ENCODE measurements at places on chromosomes 16 and 17. TPM values are rescaled to one million over a fixed set of nuclear protein-coding genes. Genes with fewer than 3 reads are reported as not detected.
A peak's percentile ranks its signal among the peaks of the same experiment; 100 is the strongest.

- peak; percentile 57 for DNase-seq
These were observed 54.8 kb downstream of the VAC14 start for GRCh38 chr16:70746040-70746707.

DNA sequence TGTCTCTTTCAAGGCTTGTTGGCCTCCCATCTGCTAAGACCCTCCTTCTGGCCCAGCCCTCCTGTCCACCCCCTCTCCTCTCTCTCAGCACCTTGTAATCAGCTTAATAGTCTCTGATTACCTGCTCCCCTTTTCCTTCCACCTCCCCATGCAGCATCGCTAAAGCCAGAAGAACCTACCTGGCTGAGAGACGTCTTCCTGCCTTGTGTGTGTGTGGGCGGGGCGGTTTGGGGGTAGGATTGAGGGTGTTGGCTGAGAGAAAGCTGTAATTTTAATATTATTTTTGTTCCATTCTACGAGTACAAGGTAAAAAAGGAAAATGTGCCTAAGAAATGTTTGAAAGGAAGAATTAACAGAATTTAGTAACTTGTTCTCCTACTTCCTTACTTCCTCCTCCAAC is 3.4 kb downstream of the DNAH9 start:
- DNase-seq = no peak

- DNase-seq = no peak
These were observed 854.8 kb downstream of the KCNJ2 start for GRCh38 chr17:71024172-71024571.

DNA sequence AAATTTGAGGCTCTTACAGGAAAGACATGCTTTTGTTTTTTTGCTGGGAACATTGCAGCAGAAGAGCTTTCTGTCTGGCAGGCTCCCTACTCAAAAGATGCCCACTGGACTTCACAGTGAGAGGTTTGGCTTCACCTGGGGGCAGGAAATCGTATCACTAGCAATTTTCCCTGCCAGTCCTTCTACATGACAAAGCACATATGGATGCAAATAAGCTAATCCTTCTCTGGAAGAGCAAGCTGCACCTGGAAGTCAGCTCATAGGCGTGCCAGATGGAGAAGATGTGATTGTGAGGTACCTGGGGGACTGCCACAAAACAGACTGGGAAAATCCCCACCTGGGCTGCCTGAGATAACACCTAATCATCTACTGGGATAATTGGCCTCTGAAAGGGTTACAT is 195.0 kb upstream of the CPHXL start:
- DNase-seq = no peak

- no peak for DNase-seq
These were observed 53.7 kb upstream of the DLX4 start for GRCh38 chr17:49915260-49915659.

DNA sequence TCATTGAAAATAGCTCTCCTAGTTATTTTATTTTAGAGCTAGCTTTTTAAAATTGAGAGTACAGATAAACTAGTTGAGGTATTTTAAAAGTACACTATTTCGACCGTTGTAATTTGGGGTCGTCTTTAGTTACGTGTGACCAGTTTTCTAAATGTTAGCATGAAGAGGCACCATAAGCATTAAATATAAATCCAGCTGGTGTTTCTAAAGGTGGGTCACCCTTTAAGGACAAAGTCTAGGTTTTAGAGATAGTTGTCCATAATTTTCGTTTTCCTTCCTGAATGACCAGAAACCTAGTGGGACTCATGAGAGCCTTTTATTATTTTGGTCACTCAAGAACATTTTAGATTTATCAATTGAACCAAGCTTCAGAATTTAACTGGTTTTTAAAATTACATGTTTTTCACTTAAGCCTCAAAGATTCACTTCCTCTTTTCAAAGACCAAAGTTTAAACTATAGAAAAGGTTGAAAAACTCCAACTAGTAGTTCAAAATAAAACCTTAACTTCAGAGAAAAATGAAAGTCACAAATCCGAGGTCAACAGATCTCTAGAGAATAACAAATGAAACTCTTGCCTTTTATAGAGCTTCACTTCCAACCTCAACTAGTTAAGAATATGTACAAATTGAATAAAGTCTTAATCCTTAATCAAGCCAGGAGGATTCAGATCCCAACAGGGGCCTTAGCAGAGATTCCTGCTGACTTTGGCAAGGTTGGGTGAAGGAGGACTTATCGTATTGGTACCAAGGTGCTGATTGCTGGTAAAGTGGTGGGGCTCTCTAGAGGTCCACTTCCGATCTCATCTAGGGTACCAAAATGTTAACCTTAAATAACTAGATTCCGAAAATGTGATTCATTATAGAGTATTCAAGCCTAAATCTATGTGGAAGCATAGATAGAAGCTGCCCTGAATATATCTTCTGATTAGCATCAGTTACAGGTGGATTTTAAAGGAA is 32.5 kb downstream of the PHKB start:
- DNase-seq = no peak

DNA sequence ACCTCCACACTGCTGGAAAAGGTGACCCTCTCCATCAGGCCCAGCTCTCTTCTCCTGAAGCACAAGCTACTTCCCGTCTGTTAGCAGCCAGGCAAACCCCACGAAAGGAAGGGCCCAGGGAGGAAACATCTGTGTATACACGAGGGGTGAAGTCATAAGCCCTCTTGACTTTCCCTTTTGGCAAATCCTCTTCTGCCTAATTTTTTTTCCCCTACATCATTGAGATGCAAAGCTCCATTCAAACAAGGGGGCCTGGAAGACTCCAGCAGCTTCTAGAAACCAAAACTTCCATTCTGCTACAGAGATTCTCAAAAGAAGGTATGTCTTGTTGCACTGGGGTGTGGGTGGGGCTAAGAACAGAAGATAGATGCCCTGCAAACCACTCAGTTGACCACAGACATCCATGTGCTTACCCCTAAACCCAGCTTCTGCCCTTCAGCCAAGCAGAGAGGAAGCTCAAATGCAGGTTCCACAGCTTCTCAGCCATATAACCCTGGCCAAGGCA is 145.6 kb upstream of the RCVRN start:
- DNase-seq = peak; percentile 67

KRTAP4-1 gene
- not detected for total RNA-seq

GRCh38 chr16:70634861-70635260 is 11.5 kb upstream of the IL34 start:
- no peak for DNase-seq

DNA sequence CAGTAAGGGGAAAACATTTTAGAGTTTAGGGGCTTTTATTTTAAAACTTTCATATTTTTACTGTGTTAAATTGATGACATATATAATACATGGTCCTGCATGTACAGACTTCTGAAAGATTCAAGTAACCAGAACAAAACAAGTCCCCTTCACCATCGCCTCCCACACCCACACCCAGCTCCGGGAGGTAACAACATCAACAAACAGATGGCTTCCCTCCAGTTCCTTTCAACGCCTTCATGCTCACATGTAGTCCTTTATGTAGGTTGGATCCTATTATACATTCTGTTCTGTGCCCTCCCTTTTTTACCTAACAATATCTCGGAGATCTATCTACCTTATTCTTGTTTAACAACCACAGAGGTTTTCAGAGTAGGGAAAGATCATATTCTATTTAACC is 30.5 kb downstream of the GINS3 start:
- peak; percentile 53 for DNase-seq

- DNase-seq = no peak
These were observed 19.3 kb downstream of the CRISPLD2 start for GRCh38 chr16:84839054-84839453.

- DNase-seq = no peak
These were observed 21.5 kb downstream of the MYH11 start for GRCh38 chr16:15835136-15835878.

DNA sequence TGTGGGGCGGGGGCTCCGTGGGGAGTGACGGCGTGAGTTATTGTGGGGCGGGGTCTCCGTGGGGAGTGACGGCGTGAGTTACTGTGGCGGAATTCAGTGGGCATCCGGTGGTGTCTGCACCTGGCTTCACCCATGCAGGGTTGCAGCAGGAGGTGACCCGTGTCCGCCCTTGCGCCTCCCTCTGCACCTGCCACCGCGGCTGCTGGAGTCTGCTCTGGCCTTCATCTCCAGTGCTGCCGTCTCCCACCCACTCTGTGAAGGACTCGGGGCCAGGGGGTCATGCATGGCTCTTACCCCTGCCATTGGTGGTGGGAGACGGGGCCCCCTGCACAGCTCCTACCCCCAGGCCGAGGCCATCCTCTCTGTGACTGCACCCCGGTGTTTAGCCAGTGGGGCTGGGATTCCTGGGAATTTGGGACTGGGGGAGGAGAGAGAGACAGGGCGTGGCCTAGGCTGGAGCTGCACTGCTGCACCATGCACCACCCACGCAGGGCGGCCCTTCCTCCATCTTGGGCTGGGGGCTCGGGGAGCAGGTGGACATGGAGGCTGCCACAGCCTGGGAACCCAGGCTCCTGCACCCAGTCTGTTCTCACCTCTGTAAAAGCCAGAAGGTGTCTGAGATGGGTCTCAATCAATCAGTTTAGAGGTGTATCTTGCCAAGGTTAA is 1.3 kb upstream of the PABPN1L start:
- no peak for DNase-seq

CBX8 gene
- total RNA-seq = 1.5 TPM

DNA sequence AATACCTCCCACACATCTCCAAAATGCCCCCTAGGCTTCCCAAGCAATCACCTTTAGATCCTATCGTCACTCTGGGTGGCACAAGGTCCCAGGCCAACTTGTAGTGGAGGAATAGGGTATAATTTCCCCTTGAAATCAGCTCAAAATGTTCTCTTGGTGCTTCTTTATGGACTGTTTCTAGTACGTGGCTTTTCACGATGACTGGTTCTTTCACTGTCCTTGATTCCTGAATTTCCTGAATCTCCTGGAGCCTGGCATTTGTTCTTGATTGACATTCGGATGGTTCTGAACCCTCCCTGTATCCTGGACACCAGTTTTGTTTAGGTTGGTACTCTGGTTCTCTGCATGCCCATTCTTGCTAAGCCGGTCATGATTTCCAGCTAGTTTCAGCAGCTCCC is 6.9 kb upstream of the VPS53 start:
- no peak for DNase-seq

SLC25A11 gene
- 204 TPM for total RNA-seq

KRT25 gene
- not detected for total RNA-seq

- no peak for DNase-seq
These were observed 32.0 kb upstream of the SUPT4H1 start for GRCh38 chr17:58383892-58384462.

DNA sequence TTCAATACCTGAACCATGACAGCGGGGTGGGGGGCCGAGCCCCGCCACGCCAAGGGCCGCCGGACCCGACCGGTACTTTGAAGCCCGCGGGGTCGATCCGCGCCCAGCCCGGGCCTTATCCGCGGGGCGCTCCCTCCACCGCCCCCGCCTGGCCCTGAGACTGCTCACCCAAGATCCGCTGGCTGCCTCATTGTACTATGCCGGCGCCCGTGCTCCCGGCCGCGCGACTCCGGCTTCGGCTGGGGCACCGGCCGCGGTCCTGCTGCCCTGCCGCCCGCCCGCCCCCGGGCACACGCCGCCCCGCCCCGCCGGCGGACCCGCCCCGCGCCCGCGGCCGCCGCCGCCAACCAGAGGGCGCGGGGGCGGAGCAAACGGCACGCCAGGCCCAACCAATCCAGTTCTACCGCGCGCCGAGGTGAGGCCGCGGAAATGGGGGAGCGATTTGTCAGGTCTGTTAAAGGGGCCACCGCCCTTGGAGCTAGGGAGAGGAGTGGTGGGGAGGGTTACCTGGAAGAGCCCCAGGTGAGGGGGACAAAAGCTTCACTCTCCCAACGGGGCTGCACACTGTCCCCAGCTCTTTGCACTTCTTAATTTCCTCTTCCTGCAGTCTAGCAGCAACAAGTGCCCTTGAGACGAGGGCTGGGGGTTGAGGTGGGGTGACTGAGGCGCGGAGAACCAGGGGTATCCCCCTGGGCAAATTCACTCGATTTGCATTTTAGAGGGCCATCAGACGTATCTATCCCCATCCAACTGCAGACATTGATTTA is at the start of gene TEX2:
Gene TEX2 (minus strand): TSS at position 261 of the 767 bp plus-strand sequence. CDS start 49,043 bp downstream, outside the sequence.
- peak; percentile 92 for DNase-seq

- no peak for DNase-seq
These were observed 215.9 kb downstream of the RPTOR start for GRCh38 chr17:80760511-80760911.

GRCh38 chr17:39639566-39640458 is 2.9 kb downstream of the STARD3 start:
- DNase-seq = no peak

SYNGR3 gene
- 0.89 TPM for total RNA-seq

GRAPL gene
- total RNA-seq = 0.69 TPM

- DNase-seq = no peak
These were observed 19.7 kb upstream of the RMI2 start for GRCh38 chr16:11325404-11326083.

DNA sequence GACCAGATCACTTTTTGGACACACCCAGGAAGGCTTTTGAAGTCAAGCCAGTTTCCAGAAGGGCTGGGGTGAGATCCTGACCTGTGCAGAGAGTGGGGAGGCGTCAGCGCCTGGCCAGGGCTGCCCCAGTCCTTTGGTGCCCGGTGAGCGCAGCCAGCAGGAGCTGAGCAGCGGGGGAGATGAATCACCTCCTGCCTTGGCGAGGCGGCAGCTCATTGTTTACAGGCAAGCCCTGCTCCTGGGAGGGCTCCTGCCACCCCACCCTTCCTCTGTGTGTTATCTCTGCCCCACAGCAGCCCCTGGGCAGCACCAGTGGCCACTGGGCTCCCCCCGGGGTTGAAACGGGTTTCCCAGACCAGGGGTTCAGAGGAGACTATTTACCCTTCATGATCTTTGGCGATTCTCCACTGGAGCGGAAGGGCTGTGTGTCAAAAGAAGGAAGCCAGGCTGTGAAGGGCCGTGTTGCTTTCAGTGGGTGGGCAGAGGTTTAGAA is 14.1 kb upstream of the ITGB4 start:
- DNase-seq = peak; percentile 55

OMG gene
- total RNA-seq = not detected

- DNase-seq = no peak
These were observed 19.8 kb upstream of the PIK3R6 start for GRCh38 chr17:8887301-8887700.

GRCh38 chr17:76493505-76494167 is 7.6 kb downstream of the RHBDF2 start:
- no peak for DNase-seq

MRM1 gene
- 5.0 TPM for total RNA-seq

- no peak for DNase-seq
These were observed 190.9 kb downstream of the HS3ST3A1 start for GRCh38 chr17:13410874-13411273.

GRCh38 chr17:29929006-29929532 is 959 bp downstream of the SSH2 start:
- DNase-seq = no peak

UTS2R gene
- 6.5 TPM for total RNA-seq

- DNase-seq = no peak
These were observed 10.3 kb downstream of the TNRC6C start for GRCh38 chr17:77968788-77969187.
